ENCODE measurements at places on chromosomes 13 and 19. TPM values are rescaled to one million over a fixed set of nuclear protein-coding genes. Genes with fewer than 3 reads are reported as not detected.

GRCh38 chr13:91056746-91057145, 290.7 kb upstream of the MIR17HG start:
- no peak for DNase-seq

DNA sequence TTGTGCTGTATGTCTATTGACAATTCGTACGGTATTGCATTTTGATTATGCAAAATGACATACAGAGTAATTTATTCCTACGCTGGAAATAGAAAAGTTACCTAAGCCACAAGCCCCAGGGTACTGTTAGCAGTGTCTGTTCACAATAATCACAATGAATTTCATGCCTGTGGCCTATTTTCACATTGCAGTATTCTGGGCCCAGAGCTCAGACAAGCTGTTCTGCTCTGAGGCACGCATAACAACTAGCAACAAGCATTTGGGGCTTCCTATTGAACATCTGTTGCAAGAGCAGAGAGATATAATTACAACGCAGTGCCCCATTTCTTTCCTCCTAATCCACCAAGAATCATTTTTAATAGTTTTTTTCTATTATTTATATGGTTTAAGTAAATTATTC, 158.9 kb upstream of the SGCG start:
- DNase-seq: no peak

CPAMD8 gene
- 14.1 TPM for total RNA-seq

DNA sequence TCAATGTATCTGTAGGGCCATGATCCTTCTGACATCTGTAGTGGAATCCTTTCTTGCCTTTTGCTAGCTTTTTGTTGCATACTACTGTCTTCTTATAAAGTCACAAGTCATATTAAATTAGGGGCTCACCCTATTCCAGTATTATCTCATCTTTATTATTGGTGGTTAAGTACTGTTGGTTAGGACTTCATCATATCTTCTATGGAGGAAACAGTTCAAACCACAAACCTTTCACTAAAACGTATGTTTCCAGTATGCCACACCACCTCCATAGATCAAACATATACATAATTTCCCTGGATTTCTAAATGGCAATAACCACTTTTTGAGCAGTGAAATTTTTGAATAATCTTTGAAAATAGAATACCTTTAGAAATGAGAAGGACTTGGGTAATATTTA, 62.8 kb upstream of the PCDH9 start:
- no peak for DNase-seq

NLRP9 gene
- total RNA-seq: not detected

IRGC gene
- total RNA-seq: not detected

OR10H1 gene
- not detected for total RNA-seq

DNA sequence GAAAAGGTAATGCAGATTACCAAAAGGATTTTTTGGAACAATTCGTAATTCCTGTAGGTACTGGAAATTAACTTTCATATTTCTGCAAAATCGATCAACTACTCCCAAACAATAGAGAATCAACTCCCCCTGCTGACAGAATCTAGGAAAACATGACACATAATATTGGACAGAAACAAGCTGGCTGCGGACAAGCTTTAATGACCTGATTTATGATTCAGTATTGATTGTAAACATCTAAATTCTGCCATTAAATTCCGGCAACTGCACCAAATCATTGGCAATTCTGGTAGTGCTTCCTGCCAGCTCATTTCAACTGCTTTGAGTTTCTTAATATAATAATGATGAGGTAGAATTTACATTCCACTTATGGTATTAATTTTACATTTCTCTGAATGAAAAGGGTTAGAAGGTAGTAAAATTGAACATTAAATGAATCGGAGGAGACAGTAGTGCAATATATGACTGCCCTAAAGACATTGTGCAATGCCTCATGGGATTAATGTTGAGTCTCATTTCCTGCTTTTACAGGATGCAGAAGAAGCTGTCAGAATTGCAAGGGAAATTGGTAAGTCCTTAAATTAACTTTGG, 146.5 kb downstream of the PCCA start:
- no peak for DNase-seq

GRCh38 chr13:77720988-77721387, 23.5 kb downstream of the SLAIN1 start:
- no peak for DNase-seq

DNA sequence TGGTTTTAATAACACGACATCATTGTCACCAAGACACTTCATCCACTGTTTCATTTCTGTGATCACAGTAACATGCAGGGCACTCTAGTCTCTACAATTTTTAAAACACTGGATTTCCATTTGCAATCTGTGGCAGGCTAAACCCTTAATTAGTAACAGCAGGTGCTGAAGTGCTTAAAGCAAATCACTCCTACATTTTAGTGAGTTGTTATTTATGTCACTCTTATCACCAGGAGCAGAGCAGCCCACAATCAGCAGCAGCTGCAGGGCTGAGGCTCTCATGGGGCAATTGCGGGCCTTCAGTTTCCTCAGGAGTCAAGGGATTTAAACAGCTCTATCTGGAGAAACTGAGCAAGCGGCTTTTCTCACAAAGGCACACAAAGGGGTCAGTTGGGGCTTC, 1.6 kb downstream of the SOHLH2 start:
- no peak for DNase-seq

DNA sequence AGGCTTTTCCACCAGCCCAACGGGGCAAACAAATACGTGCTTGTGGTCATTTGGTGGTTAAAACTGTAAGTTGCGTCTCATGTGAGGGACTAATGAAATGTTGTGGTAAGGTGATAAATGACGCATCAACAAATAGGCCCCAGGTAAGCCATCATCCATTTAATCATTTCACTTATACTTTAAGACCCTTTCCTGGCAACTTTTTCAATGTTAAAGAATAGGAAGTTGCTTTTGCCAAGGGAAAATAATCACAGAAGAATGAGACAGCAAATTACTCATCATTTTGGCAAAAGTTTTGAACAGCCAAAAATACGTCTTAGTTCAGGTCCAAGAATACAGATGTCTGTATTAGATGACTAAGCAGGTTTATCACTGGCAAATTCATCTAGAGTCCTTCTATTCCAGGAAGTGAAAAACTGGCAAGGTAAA, 660.4 kb downstream of the SLITRK1 start:
- DNase-seq: no peak

GRCh38 chr13:75417656-75418055, 64.3 kb downstream of the TBC1D4 start:
- no peak for DNase-seq

DNA sequence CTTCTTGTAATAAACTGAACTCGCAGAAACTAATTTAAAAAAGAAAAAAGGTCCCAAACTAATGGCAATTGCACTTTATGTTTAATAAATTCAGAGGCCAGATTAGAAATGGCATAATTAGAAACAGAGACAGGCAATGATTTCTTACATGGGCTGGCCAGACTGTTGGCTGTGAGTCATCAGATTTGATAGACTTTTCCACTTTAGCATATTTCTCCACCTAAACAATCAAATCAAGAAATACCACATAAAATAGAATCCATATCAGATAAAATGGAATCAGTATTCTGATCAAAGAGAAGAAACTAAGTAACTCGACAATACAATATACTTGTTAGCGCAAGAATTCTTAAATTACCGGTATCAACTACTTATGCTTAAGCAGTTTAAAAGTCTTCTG, 29.0 kb downstream of the EXOSC8 start:
- no peak for DNase-seq

ZNF574 gene
- 8.4 TPM for total RNA-seq
